ENCODE measurements at places on chromosomes 4 and X.
A peak's percentile ranks its signal among the peaks of the same experiment; 100 is the strongest.

GRCh38 chrX:30613721-30614120 lies 36.2 kb upstream of the TASL start:
- no peak for DNase-seq

DNA sequence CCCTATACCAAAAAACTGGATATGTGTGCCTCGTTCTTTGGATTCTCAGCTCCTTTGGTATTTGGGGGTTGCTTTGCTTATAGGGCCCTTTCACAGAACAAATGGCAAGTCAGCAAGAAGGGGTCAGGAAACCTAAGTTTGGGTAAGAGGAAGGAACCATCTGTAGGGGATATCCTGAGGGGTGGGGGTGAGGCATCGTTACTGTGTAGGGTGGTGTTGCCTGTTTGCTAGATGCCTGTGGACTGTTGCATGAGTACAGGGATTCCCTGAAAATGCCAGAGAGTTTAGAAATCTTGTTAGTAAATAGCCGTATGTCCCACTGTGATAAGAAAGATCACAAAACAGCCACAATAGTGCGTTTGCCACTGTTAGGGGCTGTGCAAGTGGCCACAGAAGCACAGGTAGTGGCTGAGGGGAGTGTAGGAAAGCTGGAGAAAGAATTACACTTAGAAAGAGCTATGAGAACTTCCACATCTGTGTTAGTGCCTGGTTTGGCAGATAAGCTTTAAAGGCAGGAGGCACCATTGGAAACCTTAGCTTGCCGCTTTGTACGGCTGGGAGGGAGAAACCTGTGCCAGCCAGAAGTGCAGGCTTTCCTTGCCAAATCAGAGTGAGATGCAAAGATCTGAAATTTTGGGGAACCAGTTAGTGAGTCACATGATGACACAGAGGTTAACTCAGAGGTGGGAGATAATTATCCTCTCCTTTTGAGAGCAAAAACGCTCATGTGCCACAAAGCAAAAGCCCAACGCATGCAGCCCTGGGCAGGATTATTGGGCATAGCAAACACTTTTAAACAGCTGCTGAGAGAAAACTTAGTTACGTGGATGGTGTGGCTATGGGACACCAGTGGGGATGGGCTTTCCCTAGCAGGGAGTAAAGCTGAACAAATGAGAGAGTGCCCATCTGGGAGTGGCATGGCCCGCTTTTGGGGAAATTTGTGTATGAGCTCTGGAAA lies 343.7 kb downstream of the ARAP2 start:
- DNase-seq: no peak

DNA sequence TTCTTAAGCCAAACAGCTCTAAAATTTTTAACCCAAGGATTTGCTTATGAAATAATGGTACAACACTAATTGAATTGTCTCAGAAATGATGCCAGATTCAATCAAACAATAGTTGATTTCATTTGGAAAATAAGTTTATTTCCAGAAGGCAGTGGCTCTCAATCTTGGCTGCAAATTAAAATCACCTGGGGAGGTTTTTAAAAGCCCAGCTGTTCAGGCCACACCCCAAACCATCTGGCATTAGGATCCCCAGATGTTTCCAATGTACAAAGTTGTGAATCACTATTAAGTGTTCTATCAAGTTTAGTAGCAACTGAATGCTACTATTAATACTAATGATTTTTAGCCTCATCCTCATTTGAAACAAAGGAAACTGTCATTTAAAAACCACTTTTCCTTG lies 22.2 kb downstream of the TMEM184C start:
- no peak for DNase-seq

DNA sequence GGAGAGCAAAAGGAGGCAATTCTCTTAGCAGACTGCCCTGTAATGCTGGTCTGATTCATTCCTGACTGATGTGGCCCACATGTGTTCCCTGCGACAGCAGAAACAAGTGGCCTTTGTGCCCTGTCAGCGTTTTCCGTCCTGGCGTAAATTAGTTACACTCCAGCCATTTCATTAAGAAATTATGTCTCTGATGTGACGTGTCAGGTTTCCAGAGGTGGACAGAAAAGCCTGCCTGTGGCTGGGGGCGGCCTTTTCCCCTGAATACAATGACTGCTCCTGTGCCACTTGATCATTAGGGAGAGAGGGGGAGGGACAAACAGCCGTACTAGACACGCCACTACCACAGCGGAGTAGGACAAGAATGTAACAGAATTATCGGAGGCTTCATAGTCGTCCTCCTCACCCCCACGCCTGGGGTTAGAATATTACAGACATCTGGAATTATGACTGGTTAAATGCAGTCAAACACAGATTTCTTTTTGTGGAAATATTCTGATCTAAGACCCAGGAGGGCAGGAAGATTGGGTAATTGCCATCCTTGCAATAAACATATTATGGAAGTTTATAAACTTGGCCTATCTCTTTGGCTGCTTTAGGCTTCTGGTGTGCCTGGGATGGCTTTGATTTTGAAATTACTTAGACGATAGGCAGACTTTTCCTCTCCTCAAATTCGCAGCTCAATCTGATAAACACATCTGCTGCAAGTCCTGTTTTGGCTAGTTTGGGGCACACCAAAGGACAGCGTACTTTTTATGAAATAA lies 146.2 kb upstream of the BCOR start:
- DNase-seq: no peak

DNA sequence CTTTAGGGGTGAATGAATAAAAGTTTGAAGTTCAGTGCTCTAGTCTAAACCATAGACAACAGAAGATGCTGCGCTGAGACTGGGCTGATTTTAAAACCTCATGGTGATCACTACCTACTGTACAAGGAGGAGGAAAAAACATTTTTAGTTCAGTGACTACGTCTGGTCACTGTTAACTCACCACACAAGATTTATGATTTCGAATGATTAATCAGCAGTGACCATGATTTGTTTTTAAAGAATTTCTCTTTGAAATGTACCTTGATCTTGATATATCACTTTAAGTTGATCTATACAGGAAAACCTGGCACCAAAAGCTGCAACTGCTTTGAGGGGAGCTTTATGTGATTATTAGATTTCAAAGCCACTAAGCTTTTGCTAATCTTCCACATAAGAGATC lies 286.3 kb downstream of the PDGFC start:
- peak; percentile 69 for DNase-seq

- DNase-seq: no peak
Measured at GRCh38 chrX:118682258-118683014, 45.0 kb upstream of the IL13RA1 start.

GRCh38 chr4:57190601-57191481 lies 80.7 kb upstream of the IGFBP7 start:
- peak; percentile 56 for DNase-seq

- no peak for DNase-seq
Measured at GRCh38 chr4:1459722-1460511, 53.7 kb upstream of the NKX1-1 start.

- no peak for DNase-seq
Measured at GRCh38 chr4:1172971-1173757, 781 bp upstream of the SPON2 start.

- no peak for DNase-seq
Measured at GRCh38 chr4:163077680-163078079, 89.0 kb downstream of the NAF1 start.

DNA sequence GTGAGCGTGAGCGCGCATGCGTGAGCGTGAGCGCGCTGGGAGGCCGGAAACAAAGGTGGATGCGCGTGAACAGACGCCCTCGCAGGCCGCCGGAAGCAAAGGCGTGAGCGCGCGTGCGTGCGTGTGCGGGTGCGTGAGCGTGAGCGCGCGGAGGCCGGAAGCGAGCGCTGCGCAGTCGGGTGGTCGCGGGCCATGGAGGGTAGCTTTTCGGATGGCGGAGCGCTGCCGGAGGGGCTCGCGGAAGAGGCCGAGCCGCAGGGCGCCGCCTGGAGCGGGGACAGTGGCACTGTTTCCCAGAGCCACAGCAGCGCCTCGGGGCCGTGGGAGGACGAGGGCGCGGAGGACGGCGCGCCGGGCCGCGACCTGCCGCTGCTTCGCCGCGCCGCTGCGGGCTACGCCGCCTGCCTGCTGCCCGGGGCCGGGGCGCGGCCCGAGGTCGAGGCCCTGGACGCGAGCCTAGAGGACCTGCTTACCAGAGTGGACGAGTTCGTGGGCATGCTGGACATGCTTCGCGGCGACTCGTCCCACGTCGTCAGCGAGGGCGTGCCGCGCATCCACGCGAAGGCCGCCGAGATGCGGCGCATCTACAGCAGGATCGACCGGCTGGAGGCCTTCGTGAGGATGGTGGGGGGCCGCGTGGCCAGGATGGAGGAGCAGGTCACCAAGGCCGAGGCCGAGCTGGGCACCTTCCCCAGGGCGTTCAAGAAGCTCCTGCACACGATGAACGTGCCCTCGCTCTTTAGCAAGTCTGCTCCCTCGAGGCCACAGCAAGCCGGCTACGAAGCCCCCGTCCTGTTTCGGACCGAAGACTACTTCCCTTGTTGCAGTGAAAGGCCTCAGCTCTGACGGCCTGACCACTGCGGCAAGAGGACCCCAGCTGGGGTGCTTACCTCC lies at the start of gene BLOC1S4:
TSS of gene BLOC1S4 (plus strand) at position 157 of the 894 bp plus-strand sequence. CDS start at position 193, 36 bp downstream.
- DNase-seq: peak; percentile 91

DNA sequence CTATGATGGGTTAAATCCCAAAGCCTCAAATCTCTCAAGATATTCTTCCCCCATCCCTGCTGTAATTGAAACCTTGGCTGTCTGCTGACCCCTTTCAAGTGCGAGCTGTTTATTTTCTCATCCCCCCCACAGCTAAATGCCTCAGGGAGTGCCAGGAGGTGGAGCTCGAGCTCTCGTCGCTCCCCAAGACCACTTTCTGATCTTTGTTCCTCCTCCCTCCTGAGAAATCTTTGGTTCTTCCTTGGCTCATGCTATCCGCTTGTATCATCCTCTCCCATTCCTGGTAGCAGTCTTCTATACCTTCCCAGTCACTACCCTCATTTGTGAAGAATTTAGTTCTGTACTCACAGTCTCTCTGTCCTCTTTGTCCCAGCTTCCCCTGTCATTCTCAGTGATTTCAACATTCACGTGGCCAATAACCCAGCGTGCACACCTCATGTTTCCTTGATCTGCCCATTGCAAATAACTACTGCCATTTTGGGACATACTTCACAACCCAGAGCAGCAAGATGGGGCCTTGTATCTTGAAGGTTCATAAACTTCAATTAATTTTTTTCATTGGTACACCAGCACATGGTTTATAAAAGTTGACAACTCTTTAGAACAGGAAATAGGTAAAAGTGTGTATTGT lies 9.2 kb upstream of the SLC25A43 start:
- DNase-seq: no peak

- DNase-seq: peak; percentile 30
Measured at GRCh38 chr4:118850488-118851173, 14.7 kb upstream of the SEC24D start.

- no peak for DNase-seq
Measured at GRCh38 chr4:147312376-147313046, 168.4 kb upstream of the EDNRA start.
